ENCODE measurements at places on chromosomes 2 and 18.

DNA sequence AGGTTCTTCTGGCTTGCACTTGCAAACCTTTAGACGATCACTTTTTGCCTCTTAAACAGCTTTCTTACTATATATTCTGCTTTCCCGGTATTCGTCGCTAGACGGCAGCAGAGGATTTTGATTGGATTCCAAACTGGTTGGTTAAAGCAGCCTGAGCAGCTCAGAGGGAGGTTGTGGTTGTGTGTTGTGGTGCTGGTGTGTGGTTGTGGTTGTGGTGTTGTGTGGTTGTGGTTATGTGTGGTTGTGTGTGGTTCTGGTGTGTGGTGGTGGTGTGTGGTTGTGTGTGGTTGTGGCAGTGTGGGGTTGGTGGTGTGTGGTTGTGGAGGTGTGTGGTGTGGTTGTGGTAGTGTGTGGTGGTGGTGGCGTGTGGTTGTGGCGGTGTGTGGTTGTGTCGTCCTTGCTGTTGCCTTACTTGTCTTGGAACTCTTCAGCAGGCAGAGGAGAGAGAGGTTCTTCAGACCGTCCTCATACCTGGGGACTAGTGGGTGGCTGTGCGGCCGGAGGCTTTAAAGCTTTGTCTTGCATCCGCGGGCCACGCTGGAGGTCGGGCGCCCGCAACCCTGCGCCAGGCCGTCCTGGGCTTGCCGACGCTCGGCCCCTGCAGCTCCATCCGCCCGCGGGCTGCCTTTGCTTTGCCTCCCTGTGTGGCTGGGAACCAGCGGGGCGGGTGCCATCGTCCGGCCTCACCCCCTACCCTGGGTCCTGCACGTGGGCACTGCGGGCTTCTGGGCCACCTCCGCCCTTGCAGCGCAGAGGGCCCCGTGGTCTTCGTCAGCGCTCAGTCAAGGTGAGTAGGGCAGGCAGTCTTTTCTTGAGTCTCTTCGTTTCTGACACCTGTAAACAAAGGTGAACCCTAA, 190.8 kb downstream of the ARHGAP28 start:
- peak; percentile 64 for DNase-seq

- no peak for DNase-seq
Measured at GRCh38 chr18:54284981-54285785, 15.9 kb downstream of the POLI start.

GRCh38 chr18:21099442-21099841, 12.2 kb downstream of the ROCK1 start:
- no peak for DNase-seq

DNA sequence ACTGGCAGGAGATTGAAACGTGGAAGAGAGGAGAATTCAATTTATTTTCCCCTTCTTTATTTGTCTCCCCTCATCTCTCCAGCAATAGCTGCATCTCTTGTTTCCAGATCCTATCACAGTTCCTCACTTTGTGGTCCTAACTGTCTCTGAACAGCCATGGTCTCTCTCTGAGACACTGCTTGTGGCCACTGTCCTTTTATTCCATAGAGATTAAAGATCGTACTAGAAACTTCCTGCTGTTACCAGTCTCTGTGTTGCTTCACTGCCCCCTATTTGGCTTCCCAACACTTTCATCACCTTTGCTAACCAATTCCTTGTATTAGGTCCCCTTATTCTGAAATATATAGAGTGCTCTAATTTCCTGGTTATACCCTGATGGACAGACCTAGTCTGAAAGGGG, 48.9 kb upstream of the CAVIN2 start:
- DNase-seq = no peak

DNA sequence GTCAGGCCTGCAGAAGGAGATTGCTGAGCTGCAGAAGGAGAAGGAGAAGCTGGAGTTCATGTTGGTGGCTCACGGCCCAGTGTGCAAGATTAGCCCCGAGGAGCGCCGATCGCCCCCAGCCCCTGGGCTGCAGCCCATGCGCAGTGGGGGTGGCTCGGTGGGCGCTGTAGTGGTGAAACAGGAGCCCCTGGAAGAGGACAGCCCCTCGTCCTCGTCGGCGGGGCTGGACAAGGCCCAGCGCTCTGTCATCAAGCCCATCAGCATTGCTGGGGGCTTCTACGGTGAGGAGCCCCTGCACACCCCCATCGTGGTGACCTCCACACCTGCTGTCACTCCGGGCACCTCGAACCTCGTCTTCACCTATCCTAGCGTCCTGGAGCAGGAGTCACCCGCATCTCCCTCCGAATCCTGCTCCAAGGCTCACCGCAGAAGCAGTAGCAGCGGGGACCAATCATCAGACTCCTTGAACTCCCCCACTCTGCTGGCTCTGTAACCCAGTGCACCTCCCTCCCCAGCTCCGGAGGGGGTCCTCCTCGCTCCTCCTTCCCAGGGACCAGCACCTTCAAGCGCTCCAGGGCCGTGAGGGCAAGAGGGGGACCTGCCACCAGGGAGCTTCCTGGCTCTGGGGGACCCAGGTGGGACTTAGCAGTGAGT, 19.4 kb downstream of the FOSL2 start:
- DNase-seq = no peak

DNA sequence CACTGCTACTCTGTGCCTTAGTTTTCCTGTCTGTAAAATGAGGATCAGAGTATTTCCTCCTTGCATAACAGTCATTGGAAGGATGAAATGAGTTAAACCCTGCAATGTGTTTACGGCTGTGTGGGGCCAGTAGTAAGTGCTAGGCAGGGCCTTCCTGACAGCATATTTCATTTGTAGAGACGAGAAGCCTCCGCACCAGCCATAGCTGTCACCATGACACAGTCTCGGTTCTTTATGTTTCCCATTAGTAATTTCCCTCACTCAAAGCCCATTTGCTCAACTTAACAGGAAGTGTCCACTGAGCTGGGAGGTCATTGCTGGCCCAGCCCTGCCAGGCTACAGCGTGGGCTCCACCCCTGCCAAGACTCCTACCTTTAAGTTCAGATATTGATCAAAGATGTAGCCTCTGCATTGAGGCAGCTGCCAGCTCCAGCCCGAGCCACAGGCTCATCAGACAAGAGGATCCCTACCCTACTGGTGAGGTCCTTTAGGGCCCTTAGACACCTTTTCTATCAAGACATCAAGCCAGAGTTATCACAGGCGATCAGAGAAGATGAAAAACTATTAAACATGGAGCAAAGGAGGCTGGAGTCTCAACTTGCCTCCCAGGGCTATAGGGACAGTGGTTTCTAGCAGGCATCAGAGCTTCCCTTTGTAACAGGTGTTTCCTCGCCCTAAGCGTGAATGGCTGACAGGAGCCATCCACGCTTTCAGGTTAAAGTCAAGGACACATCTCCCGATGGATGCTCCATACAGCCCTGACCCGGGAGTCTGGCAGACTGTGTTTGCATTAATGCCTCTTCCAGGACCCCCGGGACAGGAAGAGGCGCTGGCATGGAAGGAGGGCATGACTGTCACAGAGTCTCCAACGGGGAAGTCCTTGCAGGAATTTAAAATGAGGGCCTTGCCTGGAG, 251.7 kb downstream of the NDUFA10 start:
- DNase-seq = no peak

Measured in HL-60 (cell line).